ENCODE measurements at places on chromosomes 6 and 20.
A peak's percentile ranks its signal among the peaks of the same experiment; 100 is the strongest.

DNA sequence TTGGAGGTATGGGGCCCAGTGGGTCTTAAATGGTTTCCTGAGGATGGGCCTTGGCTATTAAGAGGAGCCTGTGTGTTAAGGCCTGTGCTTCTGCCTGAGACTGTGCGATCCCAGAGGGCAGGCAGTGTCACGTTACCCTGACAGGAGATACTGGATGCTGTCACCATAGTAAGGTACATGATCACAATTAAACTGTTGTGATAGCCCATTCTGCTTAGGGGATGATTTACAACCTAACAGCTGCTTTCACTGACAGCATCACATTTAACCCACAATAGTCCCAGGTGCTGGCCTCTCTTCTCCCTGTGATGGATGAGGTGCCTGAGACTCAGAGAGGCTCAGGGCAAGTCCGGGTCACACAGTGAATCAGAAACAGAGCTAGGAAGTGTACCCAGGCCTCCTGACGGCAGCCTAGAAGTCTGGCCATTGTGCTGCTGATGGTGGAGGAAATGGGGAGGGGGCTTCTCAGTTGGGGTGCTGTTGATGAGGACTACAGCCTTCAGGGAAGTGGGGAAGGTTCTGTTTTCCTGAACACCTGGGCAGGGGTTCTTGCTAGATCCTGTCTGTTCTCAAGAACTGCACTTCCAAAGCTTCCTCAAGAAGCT is 97.3 kb downstream of the MDGA1 start:
- DNase-seq: peak; percentile 60

- DNase-seq: no peak
Measured at GRCh38 chr6:6640926-6641325, 52.4 kb downstream of the LY86 start.

- no peak for DNase-seq
Measured at GRCh38 chr6:39610221-39610620, 115.0 kb downstream of the KIF6 start.

DNA sequence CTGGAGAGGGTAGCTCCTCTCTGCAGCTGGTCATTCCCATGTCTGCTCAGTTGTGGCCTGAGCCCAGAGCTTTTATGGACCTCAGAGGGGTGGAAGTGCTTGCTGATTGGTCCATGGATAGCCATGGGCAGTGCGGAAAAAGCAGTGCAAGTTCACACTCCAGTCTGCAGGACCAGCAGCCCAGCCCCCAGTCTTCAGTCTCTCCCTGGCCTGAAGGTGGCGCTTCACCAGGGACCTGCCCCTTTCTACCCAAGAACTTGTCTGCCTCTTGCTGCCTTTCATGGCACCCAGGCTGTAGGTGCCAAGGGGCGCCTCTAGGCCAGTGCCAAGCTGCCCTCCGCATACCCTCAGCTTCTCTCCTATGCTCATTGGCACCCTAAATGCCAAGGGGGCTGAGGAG is 91.0 kb downstream of the TBXT start:
- DNase-seq: no peak

GRCh38 chr20:21219686-21220085 is 83.4 kb upstream of the XRN2 start:
- DNase-seq: no peak

All from NCI-H2171 (cell line).